ENCODE measurements at places on chromosomes 2 and 18.

DNA sequence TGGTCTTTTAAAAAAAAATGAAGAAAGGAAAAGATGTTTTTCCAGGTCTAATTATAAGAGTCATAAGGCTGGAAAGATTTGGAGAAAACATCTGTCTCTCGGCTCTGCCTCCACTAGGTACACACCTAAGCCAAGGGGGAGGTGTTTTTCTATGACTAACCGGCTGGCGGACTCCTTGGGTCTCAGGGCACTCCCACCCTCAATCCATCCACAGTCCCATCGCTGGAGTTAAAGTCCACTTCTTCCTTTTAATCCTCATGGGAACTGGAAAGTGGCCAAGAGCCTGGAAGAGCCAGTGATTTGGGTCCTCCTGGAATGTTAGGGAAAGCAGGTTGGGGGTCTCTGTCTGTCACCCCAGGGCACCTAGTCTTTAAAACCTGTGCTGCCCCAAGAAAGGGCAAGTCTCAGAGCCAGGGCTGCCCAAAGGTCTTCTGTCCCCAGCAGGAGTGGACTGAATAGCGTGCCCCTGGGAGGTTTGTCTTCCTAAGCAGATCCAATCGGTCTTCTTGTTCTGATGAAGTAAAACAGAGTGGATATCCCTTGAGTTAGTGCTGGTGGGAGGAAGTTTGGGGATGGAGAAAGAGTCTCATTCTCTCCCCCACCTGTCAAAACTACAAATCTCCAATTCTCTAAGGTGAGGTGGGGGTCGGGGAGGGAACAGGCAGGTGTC lies 66.4 kb downstream of the MCFD2 start:
- DNase-seq, result peak; percentile 72

DNA sequence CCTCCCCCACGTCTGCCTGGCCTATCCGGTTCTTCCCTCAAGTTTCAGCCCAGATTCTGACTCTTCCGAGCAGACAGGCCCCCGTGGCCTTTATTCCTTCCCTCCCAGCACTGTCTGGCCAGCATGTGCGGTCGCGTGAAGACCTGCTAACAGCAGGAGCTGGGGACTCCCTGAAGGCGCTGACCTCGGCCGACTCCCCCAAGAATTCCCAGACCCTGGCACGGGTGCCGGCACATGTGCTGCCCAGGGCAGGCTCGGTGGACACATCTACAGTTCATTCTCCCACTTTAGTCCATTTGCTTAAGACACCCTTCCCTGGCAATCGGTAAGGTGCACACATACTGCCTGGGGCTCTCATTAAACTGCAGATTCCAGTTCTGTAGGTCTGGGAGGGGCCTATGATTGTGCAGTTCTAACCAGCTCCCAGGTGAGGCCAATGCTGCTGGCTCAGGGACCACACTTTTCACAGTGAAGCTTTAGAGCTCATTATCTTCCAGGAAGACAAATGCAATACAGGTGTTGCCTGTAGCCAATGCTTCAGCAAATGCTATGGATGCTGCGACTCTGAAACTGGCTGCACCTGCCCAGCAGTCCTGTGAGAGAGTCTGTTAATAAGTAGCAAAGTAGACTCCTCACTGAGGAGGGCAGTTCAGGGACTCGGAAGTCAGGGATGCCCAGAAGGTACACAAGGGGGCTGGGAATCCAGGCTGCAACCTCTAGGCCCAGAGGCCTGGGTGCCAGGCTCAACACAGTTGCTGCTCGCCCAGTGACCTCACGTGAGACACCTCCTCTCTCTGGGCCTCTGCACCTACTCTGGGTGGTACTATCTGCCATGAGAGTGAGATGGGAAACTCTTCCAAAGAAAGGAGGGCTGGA lies 45.4 kb upstream of the TAF1B start:
- DNase-seq, result peak; percentile 47

- no peak for DNase-seq
These were observed 1058.6 kb upstream of the CNTNAP5 start for GRCh38 chr2:122966461-122966860.

- DNase-seq, result no peak
These were observed 17.9 kb downstream of the CYP26B1 start for GRCh38 chr2:72129681-72130340.

DNA sequence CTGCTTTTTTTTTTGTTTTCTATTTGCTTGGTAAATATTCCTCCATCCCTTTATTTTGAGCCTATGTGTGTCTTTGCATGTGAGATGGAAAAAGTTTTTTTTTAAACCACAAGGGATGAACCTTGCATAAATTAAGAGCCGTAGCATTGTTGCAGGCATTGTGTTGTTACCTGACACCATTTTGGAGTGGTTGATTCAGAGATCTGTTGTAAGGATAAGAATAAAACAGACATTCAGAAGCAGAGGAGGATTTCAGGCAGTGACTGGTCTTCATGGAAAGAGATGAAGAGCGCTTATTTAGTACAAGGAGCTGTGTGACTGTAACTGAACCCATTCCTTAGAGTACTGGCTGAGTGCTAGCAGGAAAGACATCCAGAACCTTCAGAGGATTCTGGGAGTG lies 101.2 kb downstream of the LTBP1 start:
- no peak for DNase-seq

DNA sequence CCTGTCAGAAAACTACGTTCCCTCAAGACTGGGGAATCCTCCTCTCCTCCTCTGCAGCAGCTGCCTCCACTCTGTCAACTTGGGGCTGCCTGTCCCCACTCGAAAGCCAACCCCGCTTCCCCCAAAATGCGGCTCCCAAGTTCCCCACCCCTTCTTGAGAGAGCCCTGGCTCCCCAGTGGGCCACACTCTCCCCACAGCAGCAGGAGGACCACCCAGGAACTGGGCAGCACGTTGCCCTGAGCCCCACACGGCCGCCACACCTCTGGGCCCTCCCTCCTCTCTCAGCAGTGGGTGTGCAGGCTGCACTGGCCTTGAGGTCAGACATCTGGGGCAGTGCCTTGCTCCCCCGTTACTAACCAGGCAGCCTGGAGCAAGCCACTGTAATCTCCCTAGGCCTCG lies 9.6 kb upstream of the TEX51 start:
- DNase-seq, result no peak

DNA sequence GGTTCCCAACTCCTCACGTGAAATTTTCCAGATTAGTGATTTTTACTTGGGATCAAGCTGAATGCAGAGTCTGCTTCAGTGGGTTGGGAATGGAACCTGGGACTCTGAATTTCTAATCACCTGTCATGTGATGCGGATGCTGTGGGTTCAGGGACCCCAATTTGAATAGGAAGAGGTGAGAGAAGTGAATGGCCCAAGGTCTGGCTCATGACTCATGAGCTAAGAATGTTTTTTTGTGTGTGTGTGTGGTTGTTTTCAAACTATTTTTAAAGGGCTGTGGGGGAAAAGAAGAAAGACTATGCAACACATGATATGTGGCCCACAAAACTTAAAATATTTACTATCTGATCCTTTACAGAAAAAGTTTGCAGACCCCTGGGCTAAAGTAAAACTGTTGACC lies 108.5 kb upstream of the CYRIA start:
- DNase-seq, result peak; percentile 48

DNA sequence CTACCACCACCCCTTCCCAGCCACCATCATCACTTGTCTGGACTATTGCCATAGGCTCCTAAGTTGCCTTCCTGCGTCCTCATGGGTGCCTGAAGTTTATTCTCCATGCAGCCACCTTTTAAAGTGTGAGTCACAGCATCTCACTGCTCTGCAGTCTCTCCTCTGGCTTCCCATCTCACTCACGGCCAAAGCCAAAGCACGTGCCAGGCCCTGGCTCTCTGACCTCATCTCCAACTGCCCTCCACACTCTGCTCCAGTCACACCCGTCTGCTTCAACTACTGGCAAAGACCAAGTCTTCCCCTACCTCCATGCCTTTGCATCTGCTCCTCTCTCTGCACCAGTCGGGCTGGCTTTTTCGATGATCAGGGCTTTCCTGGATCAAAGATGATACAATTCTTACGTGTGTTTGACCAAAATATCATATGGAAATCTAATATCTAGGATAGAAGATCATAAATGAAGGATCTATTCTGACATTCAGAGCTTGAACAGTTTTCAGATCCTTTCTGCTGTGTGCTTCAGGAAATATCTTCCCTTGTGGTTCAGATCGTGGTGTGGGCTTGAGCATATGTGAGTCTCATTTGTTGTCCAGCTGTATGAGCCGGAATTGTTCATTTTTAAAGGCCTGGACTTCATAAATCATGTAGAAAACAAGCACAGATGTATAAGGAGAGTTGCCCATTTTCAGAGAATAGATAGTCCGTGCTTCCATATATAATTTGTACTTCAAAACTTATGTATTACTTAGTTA lies 175.6 kb downstream of the PRKCE start:
- DNase-seq, result peak; percentile 15

GRCh38 chr2:126769118-126769517 lies 113.2 kb downstream of the GYPC start:
- DNase-seq, result no peak

DNA sequence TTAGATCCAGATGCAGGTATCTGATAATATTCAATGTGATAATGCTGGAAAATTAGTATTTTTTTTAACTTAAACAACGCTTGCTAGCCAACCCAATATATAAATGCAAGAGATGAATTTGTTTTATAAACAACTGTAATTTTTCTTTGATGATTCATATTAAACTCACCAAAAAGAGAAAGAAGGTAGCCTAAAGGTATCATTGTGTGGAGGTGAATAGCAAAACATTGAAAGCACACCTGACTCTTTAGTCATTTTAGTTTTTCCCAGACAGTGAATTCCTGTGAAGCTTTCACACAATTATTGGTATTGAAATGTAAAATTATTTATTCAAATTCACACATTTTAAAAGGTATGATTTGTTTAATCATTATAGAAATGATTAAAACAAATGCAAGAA lies 424.0 kb downstream of the NR4A2 start:
- DNase-seq, result no peak

DNA sequence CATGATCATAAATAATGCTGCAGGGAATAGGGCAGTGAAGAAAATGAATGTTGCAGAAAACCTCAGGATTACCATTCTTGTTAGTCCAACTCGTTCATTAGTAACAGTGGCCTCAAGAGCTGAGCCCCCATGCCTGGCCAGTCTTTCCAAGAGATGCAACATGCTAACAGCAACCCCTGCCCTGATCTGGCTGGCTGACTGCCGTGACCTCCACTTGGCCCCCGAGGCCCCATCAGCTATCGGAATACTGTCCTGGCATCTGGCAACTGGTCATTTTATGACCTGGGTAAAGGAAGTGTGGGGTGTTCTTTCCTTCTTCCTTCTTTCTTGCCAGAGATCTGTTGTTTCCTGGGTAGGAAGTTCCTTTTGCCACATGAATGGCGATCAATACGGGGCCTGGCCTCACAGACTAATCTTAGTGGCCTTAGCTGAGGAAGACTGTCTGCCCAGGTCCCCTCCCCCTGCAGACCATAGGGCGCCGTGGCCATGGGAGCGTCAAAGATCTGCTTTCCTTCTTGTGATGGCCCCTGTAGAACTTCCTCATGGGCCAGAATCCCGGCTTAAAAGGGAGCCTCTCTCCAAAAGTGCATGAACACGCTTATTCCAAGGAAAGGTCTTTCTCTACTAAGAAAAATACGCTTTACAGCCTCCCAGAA lies 10.6 kb upstream of the TRABD2A start:
- DNase-seq, result no peak

- no peak for DNase-seq
These were observed 9.0 kb upstream of the KCNG2 start for GRCh38 chr18:79788734-79789085.

- peak; percentile 50 for DNase-seq
These were observed 8.1 kb downstream of the LBH start for GRCh38 chr2:30239308-30239985.

GRCh38 chr2:178108176-178108575 lies 4.1 kb upstream of the RBM45 start:
- no peak for DNase-seq

- peak; percentile 81 for DNase-seq
These were observed at the start of gene SNRPD1 for GRCh38 chr18:21612125-21613039. SNRPD1 (plus strand) TSS chr18:21612314; CDS start chr18:21612430, 116 bp downstream.

- no peak for DNase-seq
These were observed 828.0 kb downstream of the SLC4A3 start for GRCh38 chr2:220455351-220455990.

DNA sequence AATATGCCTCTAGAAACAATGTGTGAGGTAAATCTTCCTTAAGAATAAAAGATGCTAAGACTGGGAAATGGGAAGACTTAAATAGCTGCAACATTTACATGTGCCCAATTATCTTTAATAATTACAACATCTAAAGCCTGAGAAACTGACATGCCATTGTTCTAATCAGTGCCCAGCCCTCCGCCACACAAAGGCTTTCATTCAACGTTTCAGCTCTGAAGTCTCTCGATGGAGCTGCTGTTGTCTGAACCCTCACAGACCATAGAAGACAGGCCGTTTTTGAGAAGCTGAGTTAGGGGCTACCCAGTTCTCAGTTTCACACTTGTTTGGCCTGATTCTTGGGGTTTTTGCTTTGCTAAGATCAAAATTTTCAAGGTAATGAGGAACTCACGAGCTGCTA lies 315.4 kb upstream of the CHST9 start:
- no peak for DNase-seq

- DNase-seq, result no peak
These were observed 184.9 kb upstream of the CDH20 start for GRCh38 chr18:61148322-61148721.

DNA sequence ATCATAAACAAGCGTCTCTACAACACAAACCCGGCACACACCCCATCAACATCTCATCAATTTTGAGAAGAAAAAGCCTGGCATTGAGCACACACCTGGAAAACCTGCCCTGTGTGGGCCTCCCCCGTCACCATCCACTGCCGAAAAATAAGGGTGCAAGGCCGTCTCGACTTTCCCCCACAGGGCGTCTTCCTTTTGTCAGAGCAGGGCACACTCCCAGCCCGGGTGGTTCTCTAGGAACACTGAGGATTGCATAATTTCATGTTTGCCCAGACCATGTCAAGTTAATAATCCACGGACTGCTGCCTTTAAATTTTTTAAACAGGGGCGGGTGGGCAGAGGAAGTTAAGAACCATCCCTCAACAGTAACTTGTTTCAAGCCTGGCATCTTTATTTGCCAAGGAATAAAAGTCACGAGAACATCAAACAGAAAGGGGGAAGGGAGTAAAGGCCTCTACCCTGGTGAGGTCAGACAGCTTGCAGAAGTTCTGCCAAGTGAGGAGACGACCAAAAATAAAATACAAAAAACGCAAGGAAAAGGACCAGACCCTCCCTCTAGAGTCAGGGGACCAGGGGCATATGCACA lies 2.1 kb downstream of the TFCP2L1 start:
- DNase-seq, result peak; percentile 51

DNA sequence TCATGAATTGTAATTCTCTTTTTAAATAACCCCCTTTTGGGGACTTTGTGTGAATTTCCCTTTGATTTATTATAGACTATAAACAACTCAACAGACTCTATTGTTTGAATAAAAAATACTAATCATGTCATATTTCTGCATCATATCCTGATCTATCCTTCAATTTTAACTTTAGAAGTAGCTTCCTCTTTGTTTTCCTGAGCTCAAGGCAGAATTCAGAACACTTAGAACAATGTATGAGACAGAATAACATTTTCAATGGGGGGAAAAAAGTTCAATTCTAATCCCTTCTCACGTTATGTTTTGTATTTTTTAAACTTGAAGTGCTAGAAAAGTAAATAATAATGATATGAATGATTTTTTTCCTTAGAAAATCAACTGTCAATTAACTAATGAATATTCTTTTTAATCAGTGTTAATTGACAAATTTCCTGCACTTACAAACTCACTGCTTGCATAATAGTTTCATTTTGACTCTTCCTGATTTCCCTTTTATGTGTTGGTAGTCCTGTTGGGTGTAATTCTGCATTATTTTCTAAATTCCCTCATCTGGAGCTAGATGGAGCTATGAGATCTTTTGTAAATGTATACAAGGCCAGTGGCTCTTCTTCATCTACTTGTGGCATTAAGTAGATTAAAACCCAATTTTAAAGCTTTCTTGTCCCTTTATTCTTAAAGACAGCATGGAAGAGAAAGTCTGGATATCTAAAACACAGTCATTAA lies 326.1 kb downstream of the PARD3B start:
- DNase-seq, result peak; percentile 76

- no peak for DNase-seq
These were observed 824.0 kb upstream of the FSHR start for GRCh38 chr2:49978341-49978740.
